Activated CD4-positive, alpha-beta memory T cell treated with anti-CD3 and anti-CD28 coated beads for 36 hours (primary cell): ENCODE measurements at places on chromosomes 1 and 21. TPM values are rescaled to one million over a fixed set of nuclear protein-coding genes. Genes with fewer than 3 reads are reported as not detected.

Gene C4BPA
- not detected for total RNA-seq

Gene HMGB4
- total RNA-seq: not detected

Gene OR2T35
- total RNA-seq: not detected

DNA sequence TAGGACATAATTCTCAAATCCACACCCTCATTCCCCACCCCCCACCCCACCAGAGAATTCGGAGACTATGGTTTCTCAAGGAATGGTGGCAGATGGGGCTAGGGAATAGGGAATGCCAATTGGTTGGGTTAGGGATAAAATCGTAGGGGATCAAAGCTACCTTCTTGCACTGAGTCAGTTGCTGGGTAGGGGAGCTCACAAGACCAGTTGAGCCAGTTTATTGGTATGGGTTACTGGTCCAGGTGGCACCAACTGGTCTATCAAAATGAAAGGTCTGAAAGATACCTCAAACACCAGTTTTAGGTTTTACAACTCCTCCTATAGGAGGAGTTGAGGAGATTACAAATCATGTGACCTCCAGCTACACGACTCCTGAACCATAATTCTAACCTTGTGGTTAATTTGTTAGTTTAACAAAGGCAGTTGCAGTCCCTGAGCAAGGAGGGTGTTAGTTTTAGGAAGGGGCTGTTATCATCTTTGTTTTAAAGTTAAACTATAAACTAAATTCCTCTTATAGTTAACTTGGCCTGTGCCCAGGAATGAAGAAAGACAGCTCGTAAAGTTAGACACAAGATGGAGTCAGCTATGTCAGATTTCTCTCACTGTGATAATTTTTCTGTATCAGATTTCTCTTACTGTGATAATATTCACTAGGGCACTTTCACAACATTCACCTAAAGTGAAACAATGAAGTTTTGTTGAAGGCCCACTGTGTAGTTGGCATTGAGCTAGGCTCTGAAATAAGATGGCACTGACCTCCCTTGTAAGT is 2.5 kb downstream of the SHISAL2A start:
- DNase-seq: no peak

DNA sequence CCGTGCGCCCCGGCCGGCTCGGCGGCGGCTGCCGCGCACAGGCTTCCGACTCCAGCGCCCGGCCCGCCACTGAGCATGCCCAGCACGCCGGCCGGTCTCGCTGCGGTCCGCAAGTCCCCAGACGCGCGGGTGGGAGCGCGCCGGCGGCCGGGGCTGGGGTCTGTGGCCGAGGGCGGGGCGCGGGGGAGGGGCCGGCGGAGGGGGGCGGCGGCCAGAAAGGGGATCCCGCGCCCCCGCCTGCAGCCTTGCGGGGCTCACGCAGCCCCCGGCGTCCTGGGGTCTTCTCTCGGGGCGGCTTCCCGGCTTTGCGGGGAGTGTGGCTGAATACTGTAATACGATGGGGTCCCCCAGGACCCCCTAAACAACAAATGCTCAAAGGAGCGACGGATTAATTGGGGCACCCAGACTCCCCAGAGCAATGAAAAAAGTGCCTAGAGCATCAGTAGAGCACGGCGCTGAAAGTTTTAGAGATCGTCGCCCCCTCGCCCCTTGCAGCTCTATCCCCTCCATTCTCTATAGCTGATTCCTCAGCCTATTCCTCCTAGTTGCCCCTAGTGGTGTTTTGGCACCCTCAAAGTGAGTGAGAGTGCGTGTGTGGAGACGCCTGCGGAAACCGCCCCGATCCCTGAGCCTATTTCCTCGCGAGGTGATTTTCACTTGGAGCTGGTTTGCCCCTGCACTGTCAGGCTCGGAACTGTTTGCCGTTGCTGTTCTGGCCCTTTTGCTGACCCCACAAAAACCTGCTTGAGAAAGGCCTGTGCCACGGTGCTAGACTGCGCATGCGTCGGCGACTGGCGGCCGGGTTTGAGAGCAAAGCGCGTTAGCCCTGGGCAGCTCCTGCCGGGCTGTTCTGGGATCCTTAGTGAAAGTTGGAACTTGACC is at the start of gene VAV3:
VAV3 (minus strand) TSS at position 71 of the 882 bp plus-strand sequence. CDS start 311 bp downstream, outside the sequence.
- DNase-seq: peak; percentile 74

Gene SLC1A7
- total RNA-seq: not detected

Gene HTR6
- total RNA-seq: 0.19 TPM

- DNase-seq: no peak
Observed at GRCh38 chr1:239993366-239993765, 98.3 kb upstream of the FMN2 start.

DNA sequence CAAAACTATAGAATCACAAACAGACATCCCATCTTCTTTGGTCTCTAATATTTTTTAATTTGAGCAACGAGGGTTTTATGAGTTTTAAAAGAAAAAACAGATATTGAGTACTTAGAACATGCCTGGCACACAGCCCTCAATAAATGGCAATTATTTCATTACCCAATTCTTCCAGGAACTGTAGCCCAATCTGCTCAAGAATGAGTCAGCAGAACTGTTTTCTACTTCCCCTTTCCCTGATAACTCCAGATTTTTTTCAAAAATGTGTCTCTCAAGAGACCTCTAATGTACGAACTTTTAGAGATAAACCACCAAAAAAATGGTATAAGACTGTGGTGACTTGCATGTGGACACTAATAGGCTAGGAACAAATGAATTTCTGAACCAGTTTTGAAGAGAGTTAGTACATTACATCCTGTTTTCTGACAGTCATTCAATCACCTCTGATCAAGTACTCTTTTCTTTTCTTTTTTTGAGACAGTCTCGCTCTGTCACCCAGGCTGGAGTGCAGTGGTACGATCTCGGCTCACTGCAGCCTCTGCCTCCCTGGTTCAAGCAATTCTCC is 11.5 kb downstream of the ABL2 start:
- DNase-seq: no peak

Gene DPYD
- 11.8 TPM for total RNA-seq

Gene TNFAIP8L2
- 26.7 TPM for total RNA-seq

Gene PLPPR5
- total RNA-seq: not detected

DNA sequence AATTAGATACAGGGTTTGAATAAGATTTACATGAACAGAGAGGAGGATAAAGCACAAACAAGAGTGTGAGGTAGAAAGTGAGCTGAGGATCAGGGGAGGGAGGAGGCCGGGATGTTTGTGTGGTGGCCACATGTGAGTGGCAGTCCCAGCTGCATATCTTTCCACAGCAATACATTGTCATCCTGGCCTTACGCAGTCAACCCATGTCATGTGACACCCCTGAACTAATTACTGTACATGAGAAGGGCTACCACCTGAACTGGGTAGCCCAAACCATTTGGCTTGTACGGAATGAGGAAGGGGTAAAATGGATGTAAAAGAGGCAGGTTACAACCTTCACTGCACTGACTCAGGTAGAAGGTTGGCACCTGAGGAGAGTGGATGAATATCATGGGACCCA is 4.2 kb downstream of the SLAMF7 start:
- no peak for DNase-seq

GRCh38 chr1:89906088-89906487 is 85.3 kb downstream of the LRRC8D start:
- DNase-seq: no peak

Gene CHIA
- not detected for total RNA-seq
